ENCODE measurements at places on chromosomes 6 and 20.

DNA sequence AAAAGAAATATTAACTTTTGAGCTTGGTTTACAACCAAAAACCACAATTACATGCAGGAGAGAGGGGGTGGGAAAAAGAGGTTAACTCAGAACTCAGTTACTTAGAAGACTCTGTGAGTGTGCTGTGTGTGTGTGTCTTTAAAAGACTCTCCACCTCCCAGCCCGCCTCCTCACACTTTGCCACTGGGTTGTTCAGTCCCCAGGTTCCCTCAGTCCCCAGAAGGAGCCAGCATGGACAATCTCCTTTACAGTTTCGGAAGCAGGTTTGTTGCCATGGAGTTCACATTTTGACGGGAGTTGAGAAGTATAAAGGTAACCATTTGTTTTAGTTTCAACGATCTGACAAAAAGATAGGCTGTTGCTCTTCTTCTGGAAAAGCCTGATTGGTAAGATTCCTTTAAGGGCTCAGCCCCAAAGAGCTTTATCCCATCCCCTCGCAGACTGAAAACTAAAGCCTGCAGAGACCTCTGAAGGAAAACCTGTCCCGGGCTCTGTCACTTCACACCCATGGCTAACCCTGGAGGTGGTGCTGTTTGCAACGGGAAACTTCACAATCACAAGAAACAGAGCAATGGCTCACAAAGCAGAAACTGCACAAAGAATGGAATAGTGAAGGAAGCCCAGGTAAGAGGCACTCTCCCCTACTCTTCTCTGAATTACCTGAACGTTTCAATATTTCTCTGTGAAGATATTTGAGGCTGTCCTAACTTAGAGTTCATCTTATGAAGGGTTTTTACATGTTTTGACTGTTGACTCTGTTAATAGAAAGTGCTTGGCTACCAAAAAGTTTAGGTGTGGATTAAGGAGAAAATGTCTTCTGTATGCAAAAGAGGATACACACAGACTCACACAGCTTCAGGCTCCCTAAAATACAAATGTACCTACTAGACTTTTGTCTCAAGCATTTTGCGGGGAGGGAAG lies at the start of gene SPTLC3:
SPTLC3 (plus strand) TSS at position 212 of the 921 bp plus-strand sequence; CDS start at position 508, 296 bp downstream.
- no peak for DNase-seq

GRCh38 chr6:14811775-14812428 lies 434.0 kb upstream of the JARID2 start:
- DNase-seq, result no peak

DNA sequence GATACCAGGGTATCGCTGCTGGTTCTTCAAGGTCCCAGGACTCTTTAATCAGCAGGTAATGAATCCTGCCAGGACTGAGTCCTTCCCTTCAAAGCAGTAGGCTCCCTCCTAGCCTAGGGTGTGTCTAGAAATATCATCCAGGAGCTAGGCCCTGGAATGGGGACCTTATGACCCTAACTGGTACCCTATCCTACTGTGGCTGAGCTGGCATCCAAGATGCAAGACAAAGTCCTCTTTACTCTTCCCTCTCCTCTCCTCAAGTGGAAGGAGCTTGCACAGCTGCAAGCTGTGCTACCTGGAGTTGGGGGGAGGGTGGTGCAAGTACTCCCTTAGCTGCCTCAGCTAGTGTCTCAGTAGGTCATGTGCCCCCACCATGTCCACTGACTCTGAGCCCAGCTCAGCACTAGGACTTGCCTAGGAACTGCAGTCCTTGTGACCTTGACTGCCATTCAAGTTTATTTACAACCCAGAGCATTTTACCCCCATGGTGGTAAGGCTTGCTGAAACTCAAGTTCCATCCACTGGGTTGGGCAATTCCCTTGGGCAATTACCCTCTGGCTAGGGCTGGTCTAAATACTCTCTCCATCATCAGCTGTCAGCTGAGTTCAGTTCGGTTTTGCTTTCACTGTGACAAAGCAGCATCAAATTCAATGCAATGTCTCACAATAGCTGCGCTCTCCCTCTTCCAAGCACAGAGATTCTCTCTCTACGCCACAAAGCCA lies 48.4 kb upstream of the TOP1 start:
- DNase-seq, result no peak

- DNase-seq, result no peak
Measured at GRCh38 chr6:82397962-82398692, 34.5 kb downstream of the TPBG start.

DNA sequence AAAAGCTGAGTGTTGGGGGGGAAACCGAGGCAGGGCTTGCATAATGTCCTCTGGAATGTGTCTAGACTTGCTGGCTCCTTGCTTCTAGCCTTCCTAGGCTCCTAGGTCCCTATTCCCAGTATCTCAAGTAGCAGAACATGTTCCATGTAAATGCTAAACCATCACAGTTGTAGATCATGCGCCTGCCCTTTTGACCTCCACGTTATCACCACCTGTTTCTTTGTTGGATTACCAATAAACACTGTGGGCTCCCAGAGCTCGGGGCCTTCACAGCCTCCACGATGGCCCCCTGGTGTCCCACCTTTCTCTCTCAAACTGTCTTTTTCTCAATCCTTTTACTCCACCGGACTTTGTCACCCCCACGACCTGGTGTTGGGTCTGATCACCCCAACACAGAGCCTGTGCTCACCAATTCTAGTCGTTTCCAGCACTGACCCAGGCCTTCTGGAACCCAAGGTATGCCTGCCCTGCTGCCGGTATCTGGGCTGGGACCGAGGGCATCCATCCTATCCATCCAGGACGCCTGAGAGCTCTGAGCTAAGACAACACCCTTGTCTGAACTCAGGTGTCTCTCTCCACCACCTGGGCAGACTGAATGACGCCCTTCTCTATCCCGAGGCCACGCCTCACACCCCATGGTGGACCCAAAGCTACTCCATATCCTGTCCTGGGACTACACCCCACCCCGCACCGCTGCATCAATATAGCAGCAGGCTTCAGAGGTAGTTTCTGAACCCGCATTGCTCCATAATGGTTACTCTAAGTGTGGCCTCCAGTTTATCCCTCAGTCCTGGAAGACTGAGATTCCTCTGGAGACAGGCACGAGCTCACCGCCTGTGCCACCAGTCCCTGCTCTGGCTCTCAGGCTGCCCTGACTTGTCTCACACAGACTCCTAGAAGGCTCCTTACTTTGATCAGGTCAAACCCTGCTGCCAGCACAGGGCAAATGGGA lies 9.3 kb upstream of the PRR18 start:
- no peak for DNase-seq

- no peak for DNase-seq
Measured at GRCh38 chr6:35260591-35261570, 1.3 kb downstream of the ZNF76 start.

- no peak for DNase-seq
Measured at GRCh38 chr6:31472259-31472658, 25.7 kb upstream of the MICB start.

DNA sequence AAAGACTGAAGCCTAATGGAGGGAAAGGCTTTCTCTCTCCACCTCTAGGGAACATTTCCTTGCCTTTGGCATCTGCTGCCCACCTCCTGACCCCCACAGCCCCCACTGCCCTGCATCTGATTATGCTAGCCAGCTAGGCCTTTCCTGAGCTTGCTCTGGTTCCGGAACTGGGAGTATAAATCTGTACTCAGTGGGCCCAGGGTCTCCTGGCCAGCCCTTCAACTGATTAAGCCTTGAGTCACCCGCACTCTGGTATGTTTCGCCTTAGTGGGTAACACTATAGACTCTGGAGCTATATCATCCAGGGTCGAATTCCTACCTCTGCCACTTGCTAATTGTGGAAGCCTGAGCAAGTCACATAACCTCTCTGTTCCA lies 45.6 kb upstream of the RIPOR2 start:
- DNase-seq, result no peak

DNA sequence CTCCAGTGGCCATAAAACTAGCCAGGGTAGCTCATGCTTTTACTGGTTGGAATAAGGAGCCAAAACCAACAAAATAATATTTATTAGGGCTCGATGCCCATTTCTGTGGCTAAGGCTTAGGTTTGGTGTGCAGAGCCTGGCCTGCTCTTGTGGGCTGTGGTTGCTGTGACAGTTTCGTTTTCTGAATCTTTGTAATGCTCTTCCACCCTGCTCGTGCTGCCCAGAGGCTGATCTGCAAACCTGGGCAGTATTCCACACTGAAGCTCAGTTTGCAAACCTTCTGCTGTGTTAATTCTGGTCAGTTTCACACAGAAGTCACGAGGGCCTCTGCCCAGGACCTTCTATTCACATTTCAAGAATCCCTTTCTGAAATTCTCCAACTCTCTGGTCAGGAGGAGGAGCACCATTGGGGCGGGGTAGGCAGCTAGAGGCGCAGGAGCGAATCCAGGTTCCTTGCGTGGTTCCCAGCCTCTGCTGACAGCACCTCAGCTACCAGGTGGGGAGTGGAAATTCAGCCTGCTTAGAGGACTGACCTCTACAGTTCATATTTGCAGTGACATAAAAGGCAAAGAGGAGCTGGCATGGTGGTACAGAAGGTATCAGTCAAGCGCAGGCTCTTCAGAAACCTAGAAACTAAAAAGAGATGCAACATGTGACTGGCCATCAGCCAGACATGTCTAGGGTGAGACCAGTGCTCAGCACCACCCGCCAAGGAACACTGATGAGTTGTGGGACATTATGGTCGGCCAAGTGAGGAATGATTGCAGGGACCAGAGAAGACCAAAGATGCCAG lies 14.3 kb upstream of the C20orf144 start:
- no peak for DNase-seq
